ENCODE measurements at places on chromosomes 11 and 22.

DNA sequence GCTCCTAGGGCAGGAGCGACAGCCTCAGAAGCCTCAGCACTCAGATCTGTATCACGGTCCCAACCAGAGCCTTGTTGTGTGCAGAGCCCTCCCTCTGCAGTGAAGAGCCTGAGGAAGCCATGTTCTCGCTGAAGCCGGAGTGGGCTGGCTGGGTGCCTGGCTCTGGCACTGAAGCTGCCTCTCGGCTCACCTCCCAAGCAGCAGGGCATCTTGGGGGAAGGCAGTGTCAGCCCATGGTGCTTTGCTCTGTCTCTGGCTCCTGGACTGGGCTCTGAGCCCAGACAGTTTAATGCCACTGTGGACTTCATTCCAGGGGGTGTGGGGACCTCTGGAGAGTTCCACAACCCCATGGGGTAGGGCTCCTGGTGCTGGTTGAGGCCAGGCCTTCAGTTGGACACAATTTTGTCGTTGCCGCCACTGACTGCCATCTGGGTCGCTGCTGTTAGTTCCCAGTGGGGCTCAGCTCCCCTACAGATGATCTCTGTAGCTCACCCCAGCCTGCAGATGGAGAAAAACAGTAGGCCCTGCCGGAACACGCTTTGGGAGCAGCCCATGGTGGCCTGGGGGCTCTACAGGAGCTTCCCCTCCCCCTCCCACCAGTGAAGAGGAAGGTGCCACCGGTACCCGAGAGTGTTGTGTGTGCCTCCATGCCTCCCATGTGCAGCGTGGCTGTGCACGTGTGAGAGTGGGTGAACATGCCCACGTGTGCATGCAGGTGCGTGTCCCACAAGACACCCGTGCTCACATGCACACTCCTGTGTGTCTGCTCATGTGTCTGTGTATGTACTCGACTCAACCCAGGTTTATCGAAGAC is 86.5 kb upstream of the B3GAT1 start:
- DNase-seq = no peak

DNA sequence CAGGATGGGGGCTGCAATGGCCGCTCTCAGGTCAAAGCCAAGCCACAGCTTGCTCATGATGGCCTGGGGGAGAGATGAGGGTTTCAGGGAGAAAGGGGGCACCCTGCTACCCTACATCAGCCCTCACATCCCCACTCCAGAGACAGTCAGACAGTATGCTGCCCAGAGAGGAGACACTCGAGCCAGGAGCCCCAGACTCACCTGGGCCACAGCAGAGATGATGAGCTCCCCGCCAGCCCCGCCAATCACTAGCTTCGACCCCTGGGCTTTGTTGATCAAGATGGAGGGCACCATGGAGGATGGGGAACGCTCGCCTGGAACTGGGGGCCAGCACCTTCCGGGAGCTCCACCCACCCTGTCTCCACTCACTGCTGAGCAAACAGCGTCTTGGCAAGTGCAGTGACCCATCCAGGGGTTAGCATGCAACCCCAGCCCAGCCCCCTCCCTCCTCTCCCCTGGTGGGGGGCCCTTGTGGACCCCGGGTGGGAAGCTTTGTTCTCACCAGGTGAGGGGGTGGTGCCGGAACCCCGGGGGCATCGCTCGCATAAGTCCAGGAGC is 19.8 kb downstream of the GGT5 start:
- no peak for DNase-seq

DNA sequence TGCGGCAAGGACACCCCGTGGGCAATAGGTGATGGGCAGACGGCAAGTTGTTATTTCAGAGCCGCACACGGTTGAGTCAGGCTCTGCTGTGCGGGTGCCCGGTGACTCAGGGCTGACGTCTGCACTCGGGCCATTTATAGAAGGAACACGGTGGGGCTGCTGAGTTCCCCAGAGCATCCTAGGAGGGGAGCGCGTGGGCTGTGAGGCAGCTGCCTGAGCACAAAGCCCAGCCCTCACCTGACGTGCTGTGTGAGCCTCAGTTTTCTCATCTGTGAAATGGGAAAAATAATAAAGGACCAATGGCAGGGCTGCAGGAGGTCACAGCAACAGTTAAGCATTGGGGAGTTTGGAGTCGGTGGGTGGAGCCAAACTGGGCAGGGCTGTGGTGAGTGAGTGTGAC is 11.3 kb upstream of the RHOD start:
- DNase-seq = peak; percentile 77

GRCh38 chr11:2220173-2220771 is 48.7 kb upstream of the TH start:
- no peak for DNase-seq

DNA sequence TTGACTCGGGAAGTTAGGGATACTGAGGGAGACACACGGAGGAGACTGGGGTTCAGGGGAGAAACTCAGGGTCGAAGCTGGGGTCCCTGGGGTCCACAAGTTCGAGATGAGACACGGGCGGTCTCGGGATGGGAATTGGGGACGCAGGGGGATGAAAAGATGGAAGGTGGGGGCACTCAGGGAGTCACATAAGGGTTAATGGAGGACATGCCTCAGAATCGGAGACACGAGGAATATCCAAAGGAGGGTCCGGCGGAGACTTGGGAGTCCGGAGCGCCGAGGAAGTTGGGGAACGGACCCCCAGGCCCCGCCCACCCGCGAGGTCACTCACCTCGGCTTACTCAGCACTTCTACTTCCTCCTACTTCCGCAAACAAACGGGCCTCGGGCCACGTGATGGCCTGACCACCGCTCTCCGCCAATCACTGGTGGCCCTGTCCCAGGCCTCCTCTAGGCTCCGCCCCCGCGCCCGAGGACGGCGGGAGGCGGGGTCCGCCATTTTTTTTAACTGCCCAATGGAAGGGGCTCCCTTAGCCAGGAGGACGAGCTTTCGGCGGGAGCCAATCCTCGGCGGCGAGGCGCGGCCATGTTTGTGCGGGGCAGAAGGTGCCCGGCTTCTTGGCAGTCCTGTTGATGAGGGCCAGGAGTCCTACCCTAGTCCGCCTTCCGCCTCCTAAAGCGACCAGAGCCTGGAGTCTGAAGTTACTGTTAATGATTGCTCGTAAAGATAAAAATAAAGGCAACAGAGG is at the start of gene PLA2G6:
TSS of gene PLA2G6 (minus strand) at position 378 of the 748 bp plus-strand sequence. CDS start 12,404 bp downstream, outside the sequence.
- DNase-seq = peak; percentile 98

GRCh38 chr11:9070749-9071491 is 20.5 kb downstream of the SCUBE2 start:
- no peak for DNase-seq

DNA sequence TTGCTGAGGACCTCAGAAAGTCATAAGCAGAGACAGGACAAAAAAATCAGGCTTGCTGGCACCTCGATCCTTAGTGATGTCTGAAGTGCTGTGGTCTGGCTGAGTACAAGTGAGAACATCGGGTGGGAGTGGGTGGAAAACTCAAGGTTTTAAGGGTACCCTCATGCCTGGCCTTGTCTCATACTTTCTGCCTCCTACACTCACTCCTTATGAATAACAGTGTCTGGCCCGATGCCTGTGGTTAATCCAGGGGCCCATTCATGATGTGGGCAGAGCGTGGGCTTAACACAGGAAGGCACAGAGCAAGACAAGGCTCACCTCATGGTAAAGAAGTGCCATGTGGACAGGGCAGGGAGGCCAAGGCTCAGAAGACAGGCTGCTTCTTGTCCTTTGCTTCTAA is 11.0 kb upstream of the UCP3 start:
- DNase-seq = no peak

DNA sequence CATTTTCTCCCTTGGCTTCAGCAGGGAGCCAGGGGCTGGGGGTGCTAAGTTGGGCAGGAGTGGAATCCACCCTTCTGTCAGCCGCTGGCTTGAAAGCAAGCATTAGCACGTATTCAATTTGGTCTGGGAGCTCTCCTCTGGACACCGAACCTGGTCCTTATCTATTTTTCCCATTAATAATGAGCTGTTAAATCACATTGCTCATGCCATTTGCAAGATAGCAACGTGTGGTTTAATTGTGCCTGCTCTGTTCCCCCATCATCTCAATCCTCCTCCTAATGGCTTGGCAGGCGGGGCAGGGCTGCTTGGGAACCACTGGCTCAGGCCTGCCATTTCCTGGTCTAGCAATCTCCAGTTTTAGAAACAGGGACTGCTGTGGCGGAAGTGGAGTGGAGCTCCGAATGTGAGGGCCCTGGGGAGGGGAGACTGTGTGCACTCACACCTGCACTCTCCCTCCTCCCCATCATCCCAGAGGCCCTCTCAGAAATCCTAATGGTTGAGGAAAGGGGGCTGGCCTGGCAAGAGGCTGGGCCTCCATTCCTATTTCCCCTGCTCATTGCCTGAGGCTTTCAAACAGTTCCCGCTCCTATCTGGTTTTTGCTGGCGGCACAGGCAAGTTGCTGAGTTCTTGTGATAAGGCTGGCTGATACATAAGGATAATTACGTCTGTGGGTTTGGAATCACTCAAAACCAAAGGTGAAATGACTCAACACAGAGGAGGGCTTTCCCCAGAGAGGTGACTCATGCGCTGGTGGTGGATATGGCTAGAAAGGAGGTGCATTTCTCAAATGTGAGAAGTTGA is 201.2 kb upstream of the E2F8 start:
- DNase-seq = peak; percentile 90

DNA sequence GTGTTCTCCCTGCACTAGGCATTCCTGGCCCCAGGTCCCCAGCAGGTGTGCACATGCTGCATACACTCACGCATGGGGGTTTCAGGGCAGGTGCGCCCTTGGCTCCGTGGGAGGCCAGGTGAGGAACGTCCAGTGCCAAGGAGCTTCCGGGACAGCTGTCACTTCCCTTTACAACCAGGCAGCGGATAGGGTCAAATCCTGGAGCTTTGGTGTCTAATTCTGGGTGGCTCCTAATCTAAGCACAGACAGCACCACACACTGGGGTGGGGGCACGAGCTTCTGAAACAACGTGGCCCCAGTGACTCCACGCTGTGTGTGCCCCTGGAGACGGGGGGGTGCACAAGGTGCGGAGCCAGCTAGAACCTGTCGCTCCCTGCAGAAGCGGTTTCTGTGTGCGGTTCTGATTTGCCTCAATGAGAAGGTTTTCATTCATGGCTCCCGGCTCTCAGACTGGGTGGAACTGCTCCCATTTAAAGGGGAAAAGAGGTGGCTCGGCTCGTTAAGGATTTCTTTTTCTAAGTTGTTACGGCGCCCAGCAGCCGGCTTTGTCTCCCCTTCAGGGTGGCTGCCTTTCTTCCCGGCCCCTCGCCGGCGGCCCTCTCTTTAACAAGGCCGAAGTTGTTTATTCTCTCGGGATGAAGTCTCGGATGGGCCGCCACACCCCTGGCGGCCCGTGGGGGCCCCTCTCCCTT is 5.0 kb downstream of the CCND1 start:
- no peak for DNase-seq

DNA sequence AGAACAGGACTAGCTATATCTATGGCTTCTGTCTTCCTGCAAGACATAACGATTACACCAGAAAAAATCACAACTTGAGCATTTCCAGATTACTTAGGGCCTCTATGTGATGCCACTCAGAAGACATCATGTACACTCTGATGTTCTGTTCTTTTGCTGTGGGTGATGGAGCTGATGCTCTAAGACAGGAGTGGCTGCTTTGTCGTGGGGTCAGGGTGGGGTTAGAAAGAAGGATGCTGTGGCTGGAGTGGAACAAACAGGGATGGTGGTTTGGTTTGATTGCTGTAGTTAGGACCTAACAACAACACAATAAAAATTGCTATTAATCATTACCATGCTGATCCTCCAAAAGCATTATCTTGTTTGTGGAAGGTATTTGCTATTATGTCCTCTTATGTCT is 120.3 kb upstream of the ARHGAP20 start:
- no peak for DNase-seq

GRCh38 chr22:19755722-19756287 is 4.8 kb upstream of the TBX1 start:
- DNase-seq = no peak

- DNase-seq = no peak
Measured at GRCh38 chr11:19728436-19728835, 15.8 kb downstream of the NAV2 start.

DNA sequence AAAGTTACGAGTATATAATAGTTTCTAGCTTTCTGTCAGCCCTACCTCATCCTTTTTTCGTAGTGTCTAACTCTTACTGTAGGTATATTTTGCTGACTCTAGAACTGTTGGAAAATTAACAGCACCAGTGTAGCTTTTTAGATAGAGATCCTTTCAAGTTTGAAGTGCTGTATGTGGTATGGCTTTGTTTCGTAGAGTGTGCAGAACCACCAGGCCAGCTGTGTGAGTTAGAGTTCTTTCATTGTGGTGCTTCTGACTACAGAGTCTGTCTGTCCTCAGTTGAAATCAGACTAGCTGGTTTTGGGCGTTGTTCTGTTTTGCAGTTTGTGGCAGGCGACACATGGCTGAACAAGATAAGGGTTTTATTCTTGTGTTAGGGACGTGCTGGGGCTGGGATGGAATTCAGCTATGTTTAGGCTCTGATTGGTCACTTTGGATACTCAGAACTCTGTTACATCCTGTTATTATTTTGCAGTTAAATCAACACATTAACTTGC is 3.2 kb downstream of the ARHGEF12 start:
- DNase-seq = peak; percentile 31

DNA sequence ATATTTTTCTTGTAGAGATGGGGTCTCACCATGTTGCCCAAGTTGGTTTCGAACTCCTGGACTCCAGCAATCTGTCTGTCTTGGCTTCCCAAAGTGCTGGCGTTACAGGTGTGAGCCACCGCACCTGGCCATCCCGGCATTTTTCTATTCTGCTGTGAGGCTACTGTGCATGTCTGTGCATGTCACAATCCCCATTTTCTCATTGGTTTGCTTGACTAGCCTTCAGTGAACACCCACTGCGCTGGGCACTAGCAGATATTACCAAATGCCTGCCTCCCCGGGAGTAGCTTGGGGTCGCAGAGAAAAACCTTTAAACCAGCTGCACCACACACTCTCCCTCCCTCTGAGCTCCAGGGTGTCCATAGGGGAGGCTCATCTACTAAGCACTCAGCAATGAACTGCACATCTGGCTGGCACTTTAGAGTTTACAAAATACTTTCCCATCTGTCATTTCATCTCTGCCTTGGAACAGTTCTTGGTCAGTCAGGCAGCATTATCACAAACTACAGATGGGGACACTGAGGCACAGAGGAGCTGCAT is 4.9 kb downstream of the CSNK1E start:
- no peak for DNase-seq

- DNase-seq = peak; percentile 90
Measured at GRCh38 chr11:47355283-47356128, 3.0 kb upstream of the MYBPC3 start.

GRCh38 chr22:47382164-47382890 is 619.9 kb downstream of the TBC1D22A start:
- no peak for DNase-seq

- DNase-seq = no peak
Measured at GRCh38 chr11:124876818-124877630, 11.8 kb downstream of the ROBO3 start.

DNA sequence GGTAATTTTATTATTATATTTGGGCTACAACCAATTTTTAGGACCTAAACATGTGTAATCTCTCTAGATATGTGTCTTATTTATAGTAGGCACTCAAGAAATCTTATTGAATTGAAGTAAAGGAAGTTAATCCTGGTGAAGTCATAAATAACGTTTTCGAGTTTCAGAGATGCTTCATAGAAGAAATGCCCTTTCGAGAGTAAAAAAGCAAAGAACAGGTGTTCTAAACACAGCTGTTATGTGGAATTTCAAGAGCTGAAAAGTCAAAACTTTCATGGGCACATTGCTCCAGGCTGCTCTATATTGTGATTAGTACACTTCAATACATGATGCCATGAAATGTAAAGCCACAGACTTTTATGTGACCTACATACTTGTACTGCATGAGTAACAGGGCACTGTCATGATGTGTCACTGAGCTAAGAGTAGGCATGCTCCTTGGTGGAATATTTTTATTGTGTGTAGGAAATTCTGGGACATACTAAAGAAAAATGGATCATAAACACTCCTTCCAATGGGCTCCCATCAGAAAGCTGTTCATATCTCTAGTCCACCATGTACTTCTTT is 7.2 kb upstream of the ELMOD1 start:
- no peak for DNase-seq
